ENCODE measurements at places on chromosomes 2 and 18.

DNA sequence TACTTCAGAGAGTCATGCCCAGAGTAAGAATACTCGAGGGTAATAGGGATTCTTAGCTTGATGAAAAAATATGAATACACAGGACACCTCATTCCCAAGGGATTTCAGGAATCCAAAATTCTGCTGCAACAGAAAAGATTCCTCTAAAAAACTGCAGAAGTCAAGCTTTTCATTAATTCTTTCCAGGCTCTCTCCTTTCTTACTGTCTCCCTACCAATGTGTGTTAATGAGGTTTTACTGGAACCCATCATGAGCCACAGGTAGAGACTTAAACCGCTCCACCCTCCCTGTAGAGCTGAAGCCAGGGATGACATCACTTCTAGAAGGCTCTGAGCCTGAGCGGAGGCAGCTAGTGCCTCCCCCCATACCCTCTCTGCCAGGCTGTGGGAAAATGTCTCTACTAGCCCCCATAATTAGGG, 3.4 kb downstream of the SDC1 start:
- DNase-seq = no peak

DNA sequence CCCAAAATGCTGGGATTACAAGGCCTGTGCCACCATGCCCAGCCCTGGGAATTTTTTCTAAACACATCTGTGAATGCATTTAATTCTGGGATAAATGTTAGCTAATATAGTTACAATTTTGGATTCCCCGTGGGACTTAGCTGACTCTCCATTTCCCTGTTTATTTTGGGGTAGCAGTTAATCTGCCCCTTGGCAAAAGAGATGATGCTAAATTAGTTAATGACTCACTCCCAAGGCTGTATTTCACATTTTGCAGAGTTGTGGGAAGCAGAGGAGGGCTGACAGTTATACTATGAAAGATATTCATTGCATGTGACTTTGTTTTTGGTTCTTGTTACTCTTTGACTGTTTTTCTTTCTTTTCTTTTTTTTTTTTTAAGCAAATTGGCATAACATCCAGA, 3.2 kb downstream of the MTHFD2 start:
- no peak for DNase-seq

- DNase-seq = peak; percentile 31
These were observed 130.5 kb downstream of the PLCL1 start for GRCh38 chr2:197934934-197935289.

DNA sequence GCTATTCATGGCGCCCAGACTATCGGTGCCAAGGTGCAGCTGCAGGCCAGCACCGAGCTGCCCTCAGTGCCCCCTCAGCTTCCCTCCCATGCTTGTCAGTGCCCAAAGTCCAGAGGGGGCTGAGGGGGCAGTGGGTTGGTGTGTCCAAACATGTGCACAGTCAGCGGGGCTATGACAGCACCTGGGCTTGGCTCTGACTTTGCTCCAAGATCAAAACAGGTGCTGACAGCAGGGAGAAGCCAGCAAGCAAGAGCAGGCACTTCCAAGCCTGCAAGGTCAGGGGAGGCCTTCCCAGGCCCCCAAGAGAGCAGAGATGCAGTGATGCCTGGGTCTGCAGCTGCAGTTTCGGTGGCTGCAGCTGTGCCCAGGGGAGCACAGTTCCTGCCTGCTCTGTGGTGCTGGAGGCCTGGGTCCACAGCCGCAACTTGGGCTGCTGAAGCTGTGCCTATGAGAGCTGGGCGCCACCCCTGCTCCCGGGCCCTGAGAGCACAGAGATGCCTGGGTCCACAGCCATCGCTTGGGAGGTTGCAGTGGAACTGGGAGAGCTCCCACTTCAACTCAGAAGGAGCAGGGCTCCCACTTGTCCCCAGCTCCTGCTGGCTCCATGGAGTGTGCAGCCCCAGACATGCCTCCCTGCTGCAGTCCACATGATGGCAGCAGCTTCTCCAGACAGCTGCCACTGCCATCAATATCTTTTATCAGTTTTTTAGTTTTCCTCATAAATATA, 775.3 kb upstream of the POU3F3 start:
- no peak for DNase-seq

GRCh38 chr2:216700088-216700567, 4.8 kb upstream of the IGFBP5 start:
- DNase-seq = no peak

DNA sequence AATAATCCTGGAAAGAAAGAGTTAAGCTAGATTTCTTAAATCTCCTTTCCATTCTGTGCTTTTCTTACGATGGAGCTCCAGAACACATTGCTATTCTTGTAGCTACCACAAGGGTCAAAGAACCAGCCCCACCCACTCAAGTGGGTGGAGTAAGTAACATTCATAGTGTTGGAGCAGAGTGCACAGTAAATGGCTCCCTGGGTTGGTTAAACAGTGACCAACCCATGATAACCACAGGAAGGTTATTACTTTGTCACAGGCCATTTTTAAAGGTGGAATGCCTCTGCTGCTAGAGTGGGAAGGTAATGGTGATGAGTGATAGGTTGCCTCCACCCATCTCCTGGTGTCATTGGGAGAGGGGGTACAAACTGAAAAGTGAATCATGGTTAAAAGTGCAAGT, 13.9 kb downstream of the ARPC2 start:
- DNase-seq = peak; percentile 64

DNA sequence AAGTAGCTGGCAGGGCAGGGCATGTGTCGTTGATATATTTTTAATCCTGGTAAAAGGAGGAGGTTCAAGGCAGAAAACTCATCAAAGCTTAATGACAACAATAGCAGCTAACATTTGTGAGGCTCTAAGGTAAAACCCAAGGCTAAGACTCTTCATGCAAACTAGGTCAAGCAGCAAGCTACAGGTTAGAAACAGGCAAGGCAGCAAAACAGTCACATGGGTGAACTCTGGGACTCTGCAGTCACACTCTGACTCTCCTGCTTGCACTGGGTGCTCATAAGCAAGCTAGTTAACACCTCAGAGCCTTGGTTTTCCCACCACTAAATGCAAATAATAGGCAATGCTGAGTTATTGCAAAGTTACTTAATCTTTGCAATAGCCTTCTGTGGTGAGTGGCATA, 7.9 kb downstream of the IL1RN start:
- DNase-seq = no peak

DNA sequence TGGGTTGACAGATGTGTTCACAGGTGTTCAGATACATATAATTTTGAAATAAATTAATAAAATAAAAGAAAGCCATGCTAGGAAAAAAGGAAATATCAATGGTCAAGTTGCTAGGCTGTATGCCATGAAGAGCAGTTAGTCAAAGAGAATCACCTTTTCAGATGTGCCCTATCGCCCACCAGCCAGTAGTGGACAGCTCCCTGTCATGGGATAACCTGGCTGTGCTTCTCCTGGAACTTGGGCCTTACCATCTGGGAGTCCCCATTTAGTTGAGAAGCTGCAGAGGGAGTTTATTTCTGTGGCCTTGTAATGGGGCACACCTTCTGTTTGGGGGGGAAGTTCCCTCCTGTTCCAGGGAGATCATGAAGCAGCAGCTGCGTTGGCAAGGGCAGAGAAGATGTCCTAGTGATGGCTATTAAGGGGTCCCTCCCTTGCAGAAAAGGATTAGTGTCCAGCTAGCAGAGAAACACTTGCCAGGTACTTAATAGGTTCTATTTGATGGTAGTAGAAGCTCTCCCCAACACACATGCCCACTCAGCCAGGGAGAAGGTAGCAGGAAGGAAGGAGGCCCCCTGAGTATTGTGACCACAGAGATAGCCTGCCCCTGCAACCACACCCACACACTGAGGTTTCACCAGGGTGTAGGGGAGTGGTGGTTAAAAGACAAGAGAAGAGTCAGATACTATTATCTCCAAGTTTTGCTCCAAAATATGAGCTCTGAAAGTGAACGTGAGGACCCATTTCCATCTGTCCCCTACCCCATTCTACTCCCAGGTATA, 117.7 kb downstream of the B3GNT2 start:
- peak; percentile 38 for DNase-seq

GRCh38 chr2:54100772-54101171, 14.6 kb upstream of the ACYP2 start:
- DNase-seq = no peak

GRCh38 chr18:58497845-58498244, 131.0 kb downstream of the ALPK2 start:
- no peak for DNase-seq

DNA sequence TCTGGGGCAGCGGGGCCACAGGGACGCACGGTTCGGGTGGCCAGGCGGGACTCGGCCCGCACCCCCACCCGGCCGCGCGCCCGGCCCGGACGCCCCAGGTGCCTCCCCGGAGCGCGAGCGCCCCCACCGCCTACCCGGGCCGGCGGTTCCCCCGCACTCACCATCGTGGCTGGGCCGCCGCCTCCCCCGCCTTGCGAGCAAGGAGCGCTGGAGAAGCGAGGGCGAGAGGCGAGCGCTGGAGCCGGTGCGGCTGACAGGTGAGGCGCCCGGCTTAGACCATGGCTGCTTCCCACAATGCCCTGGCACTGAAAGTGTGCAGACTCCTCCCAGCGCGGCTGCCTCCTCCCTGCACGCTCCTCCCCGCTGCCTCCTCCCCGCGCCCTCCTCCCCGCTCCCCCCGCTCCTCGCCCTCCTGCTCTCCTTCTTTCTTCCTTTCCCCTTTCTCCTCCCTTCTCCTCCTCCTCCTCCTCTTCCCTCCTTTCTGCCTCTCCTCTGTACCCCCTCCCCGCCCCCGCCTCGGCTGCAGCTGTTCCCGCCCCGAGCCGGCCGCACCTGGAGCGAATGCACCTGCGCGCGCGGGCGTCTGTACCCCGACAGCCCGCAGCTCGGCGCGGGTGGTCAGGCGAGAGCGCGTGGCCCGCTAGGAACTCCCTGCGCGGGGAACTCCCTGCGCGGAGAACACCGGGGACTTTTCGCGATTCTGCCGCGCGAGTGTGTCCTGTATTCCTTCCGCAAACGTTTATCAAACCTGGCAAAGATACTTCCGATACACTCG, at the start of gene AP1S3:
TSS of gene AP1S3 (minus strand) at position 296 of the 775 bp plus-strand sequence. CDS start at position 164, 132 bp downstream.
- peak; percentile 69 for DNase-seq

DNA sequence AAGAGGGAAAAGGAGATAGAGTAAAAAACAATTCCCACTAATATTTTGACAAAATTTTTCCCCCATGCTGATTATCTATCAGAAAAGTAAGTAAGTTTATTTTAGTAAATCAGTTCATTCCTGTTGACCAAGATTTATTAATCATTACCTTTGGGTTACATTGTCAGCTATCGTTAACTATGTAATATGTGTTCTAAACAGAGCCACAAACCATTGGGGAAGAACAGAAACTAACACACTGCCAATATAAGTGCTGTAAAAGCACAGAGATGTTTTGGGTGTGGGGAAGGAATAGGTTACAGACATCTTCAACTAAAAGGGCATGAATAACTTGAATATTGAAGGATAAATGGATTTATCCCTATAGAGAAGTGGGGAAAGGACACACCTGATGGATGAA, 42.5 kb upstream of the ACADL start:
- DNase-seq = no peak

DNA sequence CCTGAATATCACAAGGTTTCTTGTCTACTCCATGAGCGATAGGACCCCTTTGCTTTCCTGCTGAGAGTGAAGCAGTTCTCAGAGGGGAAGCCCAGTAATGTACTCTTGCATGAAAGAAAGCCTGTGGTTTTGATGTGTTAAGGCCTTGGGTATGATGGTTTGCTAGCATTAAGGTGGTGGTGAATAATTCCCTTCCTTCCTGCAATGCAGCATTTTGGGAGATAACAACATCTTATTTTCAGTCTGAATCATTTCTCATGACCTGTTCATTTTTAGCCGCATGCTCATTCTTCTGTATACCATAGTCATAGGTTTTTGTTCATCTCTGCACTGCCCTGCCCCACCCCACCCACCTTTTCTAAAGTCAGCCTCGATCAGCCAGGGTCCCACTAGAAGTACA, 66.2 kb downstream of the HNMT start:
- DNase-seq = no peak

DNA sequence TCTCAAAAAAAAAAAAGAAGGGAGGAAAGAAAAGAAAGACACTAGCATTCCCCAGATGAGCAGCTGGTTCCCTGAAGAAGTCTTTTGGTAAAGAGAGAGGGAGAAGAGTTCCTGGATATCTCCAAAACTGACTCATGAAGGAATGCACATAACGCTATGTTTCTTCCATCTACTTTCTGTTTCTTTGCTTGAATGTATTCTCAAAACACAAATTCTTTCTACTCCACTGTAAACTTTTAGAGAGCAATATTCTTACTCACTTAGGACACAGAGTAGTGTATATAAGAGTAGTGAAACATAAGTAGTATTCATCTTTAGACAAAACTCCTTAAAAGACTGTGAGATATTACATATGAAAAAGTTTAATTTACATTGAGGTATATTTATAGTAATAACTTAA, 64.2 kb downstream of the TRIP12 start:
- no peak for DNase-seq

- no peak for DNase-seq
These were observed 183.7 kb downstream of the NRP2 start for GRCh38 chr2:205865905-205866441.

DNA sequence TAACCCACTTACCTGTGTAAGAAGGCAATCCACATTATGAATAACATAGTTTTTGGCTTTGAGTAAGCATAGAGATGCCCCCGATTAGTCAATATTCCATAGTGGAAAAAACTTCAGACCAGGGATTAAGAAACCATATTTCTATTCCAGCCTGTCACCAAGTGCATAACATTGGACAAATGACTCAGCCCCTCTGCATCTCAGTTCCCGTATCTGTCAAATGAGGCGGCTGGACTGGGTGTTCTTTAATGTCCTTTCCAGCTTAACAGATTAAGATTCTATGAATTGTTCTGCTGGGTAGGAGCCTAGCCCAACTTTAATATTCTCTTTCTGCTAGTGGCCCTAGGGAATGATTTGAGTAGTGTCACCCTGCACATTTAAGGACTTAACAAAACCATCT, 11.8 kb upstream of the FTCDNL1 start:
- DNase-seq = no peak

GRCh38 chr18:6646801-6647200, 82.7 kb upstream of the ARHGAP28 start:
- no peak for DNase-seq

- DNase-seq = no peak
These were observed 40.9 kb downstream of the GYPC start for GRCh38 chr2:126696644-126697520.

- no peak for DNase-seq
These were observed 55.7 kb downstream of the INO80C start for GRCh38 chr18:35441857-35442595.

DNA sequence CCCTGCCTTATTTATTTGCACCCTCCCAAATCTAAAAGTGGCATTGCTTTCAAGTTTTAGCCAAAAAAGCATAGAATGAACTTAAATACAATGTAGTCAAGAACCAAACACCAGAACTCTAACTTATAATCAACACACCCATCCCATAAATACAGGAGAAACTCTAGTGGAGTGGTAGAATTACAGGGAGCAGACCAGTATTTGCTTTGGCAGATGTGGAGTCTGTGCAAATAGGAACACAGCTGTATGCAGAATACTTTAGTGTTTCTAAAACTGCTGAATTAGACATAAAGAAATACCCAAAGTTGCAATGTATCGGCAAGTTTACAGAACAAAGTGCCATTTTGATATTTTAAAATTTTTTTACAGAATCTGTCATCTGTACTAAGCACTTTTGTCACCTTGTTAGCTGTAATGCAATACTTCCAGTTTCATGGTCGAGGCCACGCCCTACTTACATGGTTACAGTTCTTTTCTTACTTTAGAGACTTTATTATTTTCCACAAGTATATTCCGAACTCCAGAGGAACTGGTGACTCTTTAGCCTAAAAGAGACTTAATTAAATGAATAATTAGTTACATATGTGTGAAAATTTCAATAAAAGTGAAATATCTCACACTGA, 23.7 kb upstream of the COL5A2 start:
- DNase-seq = no peak

GRCh38 chr2:63052411-63053080, 1.9 kb downstream of the OTX1 start:
- DNase-seq = no peak

Data from CD4-positive, alpha-beta T cell treated with Interleukin-2 at 100 ng/mL for 4 hours (primary cell).